Astrocyte of the hippocampus (primary cell): ENCODE measurements at places on chromosomes 2 and 18.
A peak's percentile ranks its signal among the peaks of the same experiment; 100 is the strongest.

- DNase-seq = peak; percentile 54
These were observed 2.0 kb upstream of the FAM117B start for GRCh38 chr2:202632682-202633290.

GRCh38 chr2:60313470-60314172 lies 239.8 kb downstream of the BCL11A start:
- DNase-seq = no peak

- no peak for DNase-seq
These were observed 279.1 kb downstream of the ZEB2 start for GRCh38 chr2:144240656-144241339.

DNA sequence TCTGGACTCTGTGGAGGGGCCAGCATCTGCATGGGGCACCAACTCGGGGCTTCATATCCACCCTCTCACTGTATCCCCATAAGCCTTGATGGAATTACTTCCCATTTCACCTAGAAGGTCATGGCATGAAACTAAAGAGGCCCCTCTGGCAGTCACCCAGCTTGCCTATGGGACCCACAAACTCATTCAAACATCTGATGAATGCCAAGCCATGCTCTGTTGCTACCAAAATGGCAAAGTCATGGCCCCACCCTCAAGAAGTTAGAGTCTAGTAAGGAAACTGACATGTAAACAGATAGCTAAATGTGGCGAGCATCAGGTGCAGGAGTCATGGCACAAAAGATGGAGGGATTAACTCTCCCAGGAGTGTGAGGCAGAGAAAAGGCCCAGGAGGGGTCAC lies 14.5 kb downstream of the CYB5A start:
- DNase-seq = no peak

DNA sequence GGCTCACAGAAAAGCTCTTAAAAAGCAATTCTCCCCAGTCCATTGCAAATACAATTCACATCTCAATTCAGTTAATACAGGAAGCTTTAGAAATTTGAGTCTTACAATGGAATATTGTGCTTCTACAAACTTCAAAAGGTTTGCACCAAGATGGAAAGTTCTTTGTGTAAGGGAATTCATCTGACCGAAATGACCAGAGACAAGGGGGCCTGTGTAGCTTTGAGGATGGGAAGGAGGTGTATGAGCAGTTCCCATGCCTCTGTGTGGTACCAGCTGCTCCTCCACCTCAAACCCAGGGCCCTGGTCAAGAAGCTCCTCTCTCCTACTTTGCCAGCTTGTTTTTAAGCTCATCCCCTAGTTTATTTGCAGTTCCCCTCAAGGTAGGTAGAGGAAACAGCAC lies 312.8 kb upstream of the PKDCC start:
- DNase-seq = no peak

DNA sequence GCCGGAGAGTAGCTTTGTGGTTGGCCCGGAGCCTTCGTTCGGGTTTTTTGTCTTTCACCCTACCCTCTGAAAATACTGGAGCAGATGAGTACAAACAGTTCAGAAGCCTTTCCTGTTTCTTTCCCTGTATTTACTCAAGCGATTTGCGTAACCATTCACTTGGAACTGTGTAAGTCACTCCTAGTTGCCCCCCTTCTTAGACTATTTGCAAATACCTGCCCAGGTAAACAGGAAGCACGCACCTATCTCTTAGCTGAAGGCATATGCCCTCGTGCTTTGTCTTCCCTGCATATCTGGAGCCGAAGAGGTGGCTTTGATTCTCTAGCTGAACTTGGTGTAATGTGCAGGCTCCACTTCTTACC lies 1.4 kb downstream of the KCNS3 start:
- DNase-seq = no peak

DNA sequence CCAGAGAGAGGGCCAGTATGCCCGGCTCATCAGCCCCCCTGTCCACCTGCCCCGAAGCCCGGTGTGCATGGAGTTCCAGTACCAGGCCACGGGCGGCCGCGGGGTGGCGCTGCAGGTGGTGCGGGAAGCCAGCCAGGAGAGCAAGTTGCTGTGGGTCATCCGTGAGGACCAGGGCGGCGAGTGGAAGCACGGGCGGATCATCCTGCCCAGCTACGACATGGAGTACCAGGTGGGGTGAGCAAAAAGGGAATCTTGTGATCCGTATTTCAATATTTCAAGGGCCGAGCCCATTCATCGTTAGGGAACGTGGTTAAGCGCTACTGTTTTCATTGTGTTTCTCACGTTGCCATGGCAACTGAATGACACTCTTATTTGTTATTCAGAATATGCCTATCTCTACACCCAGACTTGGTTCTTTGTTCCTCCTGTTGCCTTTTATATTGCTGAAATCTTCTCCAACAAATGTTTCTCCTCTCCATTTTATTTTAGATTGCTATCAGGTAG lies 81.5 kb downstream of the NRP2 start:
- DNase-seq = peak; percentile 94

DNA sequence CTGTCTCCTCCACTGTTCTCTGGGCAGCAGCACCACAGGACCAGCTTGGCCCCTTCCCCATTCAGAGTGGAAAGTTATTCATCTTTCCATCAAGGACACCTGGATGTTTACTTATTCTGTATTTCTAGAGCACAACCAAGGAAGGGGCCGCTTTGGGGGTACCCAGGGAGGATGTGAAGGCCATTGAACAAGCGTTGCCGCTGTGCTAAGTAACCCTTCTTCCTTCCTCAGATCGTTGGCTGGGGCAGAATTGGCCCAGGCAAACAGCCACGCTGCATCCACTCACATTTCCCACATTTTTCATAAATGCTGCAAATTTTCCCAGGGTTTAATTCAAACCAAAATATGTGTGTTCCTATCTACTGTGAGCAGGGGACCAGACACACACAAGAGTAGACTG lies 76.2 kb upstream of the NPAS2 start:
- no peak for DNase-seq

DNA sequence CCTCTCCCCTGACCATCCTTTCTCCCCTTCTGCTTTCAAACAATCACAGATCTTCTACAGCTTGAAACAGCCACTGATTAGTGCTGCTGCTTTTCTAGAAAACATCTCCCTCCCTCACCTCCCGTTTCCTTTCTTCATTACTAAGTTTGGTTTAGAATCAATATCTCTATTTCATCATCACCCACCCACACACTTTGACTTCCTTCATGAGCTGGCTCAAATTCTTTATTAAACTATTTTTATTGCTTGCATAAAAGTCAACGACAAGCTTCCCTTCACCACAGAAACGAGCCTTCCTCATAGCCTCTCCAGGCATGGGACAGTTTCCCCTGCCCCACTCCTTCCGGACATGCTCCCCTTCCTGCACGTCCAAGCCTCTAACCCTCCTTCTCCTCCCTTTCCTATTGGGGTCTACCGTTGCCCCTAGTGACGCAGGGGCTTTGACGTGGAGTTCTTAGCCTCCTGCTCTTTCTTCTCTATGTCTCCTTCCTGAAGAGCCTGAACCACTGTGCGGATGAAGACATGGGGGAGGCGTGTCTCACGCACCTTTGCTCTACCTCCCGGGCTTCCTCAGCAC lies 172.0 kb downstream of the AFF3 start:
- DNase-seq = no peak

- DNase-seq = no peak
These were observed 2.4 kb downstream of the FAM171B start for GRCh38 chr2:186696290-186696689.

DNA sequence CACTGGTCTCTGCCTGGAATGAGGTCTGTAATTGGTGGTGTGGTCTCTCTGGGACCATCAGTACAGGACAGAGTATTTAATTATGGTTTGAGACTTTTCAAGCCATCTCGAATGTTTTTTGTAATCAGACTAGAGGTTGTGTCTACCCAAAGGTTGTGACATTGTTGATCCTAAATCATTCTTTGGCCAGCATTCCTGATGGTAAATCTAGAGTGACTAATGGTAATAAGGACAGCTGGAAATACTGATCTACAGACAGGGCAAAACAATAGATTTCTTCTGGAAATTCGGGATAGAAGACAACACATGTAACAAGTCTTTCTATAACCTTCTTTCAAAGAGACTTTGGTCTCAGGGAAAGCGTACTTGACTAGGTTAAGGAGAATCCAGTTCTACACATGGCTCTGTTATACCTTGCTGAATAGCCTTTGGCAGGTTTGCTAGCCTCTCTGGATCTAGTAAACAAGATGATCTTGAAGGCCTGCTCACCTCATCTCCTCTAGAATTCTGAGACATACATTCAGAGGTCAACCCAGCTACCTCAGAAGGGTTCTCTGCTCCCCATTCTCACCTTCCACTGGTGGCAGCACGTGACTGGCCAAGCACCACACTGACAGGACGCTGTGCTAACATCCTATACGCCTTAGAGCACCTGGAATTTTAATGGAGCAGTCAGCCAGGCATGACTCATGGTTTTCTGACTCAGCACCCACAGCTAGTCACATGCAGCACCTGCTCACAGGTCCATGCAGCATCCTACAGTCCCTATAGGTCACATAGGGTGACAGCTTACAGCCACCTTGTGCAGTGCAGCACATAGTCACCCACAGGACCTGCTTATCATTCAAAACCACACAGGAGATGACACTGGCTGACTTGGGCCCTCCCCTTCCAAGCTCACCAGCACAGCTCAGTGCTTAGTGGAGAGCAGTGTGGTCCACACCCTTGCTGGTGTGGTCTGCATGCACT lies 12.2 kb downstream of the PLB1 start:
- DNase-seq = peak; percentile 29

- DNase-seq = peak; percentile 39
These were observed 4.0 kb downstream of the PTPN2 start for GRCh38 chr18:12879840-12880540.

DNA sequence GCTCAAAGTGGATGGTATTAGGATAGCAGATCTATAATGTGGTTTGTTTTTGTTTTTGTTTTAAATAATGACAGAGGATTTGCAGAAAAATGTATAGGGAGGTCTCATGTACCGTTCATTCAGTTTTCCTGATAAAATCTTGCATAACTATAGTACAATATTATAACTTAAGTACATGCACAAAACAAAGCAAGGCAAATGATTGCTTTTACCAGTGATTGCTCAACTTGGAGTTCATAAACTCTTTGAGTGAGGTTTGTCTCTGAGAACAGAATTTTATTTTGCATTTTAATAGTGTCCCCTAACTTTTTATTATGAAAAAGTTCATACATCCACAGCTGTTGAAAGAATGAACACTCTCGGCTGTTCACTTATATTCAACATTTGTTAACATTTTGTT lies 96.6 kb downstream of the MAP4K4 start:
- no peak for DNase-seq

- no peak for DNase-seq
These were observed 259.8 kb upstream of the RASGRP3 start for GRCh38 chr2:33216508-33217182.

- DNase-seq = peak; percentile 35
These were observed 7.3 kb downstream of the EMX1 start for GRCh38 chr2:72924353-72925240.

DNA sequence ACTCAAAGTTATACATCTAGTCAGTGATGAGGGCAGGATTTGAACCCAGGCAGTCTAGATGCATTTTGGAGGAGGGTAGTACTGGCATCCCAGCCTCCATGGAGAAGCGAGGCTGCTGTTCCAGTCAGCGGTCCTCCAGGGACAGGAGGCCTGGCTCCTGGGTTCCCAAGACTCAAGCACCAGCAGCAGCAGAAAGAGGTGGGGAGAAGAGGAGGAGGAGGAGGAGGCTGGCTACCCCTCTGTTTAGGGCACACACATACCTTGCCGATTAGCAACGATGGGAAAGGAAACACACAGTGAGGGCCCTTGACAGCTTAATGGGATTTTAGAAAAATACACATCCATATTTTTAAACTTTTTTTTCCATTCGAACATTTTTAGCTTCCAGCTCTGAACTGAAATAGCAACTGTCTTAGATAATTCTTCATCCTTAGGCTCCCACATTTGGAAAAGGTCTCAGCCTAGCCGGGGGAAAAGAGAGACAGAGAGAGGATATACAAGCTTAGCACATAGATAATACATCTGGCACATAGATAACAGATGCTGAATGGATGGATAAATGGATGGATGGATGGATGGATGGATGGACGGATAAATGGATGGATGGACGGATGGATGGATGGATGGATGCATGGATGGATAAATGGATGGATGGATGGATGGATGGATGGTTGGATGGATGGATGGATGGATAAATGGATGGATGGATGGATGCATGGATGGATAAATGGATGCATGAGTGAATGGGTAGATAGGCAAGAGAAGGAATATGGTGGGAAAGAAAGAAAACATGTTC lies 87.9 kb downstream of the LBH start:
- DNase-seq = no peak

GRCh38 chr2:42769583-42770287 lies 5.8 kb upstream of the OXER1 start:
- no peak for DNase-seq

DNA sequence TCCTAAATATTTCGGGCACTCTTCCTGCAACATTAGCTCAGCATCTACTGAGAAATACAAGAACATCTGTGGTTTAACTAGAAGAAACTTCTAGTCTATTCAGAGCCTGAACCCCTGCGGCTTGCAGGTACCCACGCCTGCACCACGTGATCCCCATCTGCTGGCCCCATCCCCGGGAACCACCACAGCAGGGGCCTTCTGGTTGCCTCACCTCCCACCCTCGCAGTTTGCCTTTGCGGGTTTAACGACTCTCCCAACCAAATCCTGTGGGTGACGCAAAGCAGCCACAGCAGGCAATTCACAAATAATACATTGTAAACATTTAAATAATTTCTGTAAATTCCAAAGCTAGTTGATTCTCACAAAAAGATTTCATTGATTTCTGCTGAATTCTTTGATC lies 90.2 kb upstream of the TMEM18 start:
- DNase-seq = no peak

GRCh38 chr2:219713110-219713509 lies 85.7 kb downstream of the SLC4A3 start:
- DNase-seq = no peak

GRCh38 chr2:203814661-203815540 lies 52.7 kb upstream of the CTLA4 start:
- peak; percentile 88 for DNase-seq

GRCh38 chr2:239460780-239461179 lies 60.0 kb upstream of the HDAC4 start:
- DNase-seq = no peak

GRCh38 chr2:3759761-3760160 lies 56.4 kb downstream of the DCDC2C start:
- no peak for DNase-seq

DNA sequence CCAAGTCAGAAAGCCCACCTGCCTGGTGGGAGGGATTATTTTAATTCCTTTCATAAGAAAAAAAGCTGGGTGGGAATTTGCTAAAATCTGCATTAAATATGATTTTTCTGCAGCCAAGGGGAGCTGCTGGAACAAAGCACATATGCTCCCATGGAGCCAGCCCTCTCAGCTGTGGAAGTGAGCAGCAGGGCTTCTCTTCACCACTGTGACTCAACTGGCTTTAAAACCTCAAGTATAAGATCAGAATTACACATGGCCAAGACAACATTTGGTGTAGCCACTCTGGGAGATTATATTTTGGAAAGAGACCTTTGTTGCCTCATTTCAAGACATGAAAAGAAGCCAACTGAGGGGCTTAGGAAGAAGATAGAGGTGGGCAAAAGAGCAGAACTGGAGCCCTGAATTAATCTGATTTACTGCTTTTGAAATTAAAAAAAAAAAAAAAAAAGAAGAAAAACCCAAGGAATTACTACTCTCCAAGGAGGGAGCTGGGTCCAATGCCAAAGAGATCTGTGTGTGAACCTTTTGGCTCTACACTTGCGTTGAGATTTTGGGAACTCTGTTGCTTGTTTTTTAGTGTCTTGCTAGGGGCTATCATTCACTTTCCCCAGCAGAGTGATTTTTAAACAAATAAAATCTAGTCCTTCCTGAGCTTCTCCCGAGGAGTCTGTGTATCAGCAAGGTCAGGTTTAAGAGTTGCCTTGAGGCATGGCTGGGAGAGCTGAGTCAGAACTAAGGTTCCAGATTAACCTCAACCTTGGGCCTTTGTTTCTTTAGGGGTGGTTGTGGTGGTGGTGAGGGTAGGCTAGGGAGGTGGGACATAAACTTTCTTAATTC lies 6.0 kb downstream of the LHCGR start:
- DNase-seq = no peak
